ENCODE measurements at places on chromosomes 7 and 10. TPM values are rescaled to one million over a fixed set of nuclear protein-coding genes. Genes with fewer than 3 reads are reported as not detected.
A peak's percentile ranks its signal among the peaks of the same experiment; 100 is the strongest.

HELLS gene
- 2.3 TPM for total RNA-seq

SYT15 gene
- 3.2 TPM for total RNA-seq

CPVL gene
- total RNA-seq: 50.6 TPM

PTPN12 gene
- total RNA-seq: 45.6 TPM

MAGI2 gene
- 3.1 TPM for total RNA-seq

SEC24C gene
- total RNA-seq: 46.4 TPM

DNA sequence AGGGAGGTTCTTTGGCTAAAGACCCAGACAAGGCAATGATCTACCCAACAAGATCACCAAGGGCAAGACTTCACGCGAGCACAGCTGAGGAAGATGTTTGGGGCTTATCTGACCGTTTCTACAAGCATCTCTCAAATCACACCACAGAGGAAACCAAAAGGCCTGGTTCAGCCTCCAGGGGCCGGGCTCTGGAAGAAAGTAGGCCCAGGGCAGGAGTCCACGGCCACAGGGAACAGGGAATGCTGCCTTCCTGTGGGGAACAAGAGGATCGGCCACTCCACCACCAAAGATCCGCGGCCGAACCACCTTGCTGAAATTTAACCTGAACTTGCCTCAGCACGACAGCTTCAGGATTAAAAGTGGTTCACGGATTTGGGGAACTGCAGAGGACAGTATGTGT is 332.5 kb downstream of the PTPRN2 start:
- DNase-seq: no peak

DNA sequence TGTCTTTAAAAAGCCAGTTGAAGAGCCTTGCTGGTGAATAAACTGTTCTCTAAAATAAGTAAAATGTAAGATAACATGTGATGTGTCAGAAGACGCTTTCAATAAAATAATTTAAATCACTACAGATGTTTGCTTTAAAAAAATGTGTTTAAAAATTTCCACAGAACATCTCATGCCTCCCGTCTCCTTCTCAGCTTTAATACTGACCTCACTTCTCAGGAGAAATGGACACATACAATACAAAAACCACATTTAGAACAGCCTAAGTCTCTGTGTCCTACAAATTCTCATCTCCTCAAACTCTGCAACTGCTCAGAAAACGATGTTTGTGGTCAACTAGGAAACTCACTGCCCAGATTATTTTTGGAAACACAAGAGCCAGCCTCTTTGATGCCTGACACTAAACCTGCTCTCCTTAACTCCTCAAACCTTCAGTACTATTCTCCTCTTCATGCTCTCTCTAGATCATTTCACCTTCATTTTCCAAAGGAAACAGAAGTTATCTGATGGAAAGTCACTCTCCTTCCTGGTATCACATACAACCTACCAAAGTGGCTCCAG is 120.3 kb downstream of the ZNF438 start:
- no peak for DNase-seq

GRCh38 chr7:495761-496321 is 23.8 kb downstream of the PDGFA start:
- DNase-seq: peak; percentile 39

DNA sequence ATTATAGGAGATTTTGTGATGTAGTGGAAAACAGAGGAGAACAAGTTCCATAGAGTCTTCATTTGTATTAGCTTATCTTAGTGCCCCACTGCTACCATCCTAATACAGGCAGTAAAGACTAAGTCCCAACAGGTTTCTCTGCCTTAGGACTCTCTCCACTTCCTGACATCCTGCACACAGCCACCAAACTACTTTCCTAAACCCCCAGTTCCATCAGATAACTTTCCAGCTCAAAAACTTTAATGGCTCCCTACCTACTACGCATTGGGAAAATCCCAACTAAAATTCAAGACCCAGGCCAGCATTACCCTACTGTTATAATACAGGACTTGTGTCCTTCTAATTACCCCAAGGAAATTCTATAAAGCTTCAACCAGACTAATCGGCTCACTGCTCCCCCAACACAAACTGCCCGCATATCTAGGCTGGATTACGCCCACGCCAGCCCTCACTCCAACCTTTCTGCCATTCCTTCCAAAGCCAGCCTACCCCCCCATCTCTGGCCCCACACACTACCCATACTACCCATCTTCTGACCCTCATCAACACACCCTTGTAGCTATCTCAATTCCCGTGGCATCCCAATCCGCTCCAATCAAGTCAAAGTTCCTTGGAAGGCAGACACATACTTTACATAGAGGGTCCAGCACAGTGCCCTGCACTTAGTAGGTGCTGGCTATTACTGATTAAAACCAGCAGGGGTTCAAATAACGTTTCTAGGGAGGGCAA is 1.4 kb downstream of the IDE start:
- DNase-seq: no peak

- no peak for DNase-seq
Measured at GRCh38 chr10:58587676-58588075, 75.0 kb downstream of the BICC1 start.

DNA sequence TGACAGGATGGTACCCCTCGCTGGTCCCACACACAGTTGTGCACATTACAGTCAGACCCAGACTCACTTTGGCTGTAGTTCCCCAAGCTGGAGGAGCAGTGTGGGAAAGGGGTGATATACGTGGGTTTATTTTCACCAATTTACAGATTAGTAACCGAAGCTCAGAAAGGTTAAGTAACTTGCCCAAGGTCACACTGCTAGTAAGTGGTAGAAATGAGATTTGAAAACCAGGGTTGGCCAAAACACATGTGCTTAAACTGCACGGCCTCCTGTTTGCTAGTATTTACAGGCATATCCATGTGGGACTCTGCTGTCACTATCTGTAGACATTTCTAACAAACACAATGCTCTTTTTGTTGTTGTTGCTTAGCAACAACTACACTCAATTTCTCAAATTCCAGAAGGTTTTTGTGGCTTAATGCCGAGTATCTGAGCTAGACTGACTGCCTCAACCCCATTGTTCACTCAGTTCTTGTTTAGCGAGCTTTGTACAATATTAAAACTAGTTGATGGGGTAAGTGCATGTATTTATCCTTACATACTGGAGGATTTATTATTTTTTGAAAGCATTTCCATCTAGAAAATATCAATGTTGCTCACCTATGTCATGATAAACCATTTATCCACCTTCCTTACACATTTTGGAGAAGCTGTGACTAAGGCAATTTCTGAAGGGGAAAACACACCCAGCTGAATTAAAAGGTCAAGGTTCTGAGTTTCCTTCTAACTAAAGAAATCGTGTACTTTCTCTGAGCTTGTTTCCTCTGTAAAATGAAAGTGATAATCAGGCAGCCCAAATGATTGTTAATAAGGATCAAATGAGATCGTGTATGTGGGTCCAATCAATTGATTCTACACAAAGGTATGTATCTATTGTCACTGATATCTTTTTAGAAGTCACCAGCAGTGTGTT is 5.3 kb upstream of the TMEM139 start:
- DNase-seq: no peak

DNA sequence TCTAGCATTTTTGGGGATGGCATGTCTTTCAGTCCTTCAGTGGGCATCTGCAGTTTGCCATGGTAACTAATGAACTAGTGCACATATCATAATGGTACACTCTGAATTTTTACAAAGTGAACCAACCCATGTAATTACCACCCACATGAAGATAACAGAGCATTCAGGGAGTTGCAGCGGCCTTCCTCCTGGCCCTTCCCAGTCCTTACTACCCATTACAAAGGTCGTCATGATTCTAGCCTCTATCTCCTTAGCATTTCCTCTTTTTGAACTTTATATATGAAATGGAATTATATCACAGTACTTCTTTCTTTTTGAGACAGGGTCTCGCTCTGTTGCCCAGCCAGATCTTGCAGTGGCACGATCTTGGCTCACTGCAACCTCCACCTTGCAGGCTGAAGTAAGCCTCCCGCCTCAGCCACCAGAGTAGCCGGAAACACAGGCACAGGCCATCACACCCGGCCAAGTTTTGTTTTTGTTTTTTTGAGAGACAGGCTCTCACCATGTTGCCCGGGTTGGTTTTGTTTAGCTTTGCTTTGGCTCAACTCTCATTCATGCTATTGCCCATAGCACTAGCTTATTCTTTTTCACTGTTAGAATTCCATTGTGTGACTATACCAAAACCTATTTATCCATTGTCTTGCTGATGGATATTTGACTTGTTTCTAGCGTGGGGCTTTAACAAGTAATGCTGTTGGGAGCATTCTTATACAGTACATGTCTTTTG is 79.2 kb downstream of the APBB1IP start:
- no peak for DNase-seq

- peak; percentile 72 for DNase-seq
Measured at GRCh38 chr10:47287365-47287802, 12.6 kb upstream of the GDF10 start.

DNA sequence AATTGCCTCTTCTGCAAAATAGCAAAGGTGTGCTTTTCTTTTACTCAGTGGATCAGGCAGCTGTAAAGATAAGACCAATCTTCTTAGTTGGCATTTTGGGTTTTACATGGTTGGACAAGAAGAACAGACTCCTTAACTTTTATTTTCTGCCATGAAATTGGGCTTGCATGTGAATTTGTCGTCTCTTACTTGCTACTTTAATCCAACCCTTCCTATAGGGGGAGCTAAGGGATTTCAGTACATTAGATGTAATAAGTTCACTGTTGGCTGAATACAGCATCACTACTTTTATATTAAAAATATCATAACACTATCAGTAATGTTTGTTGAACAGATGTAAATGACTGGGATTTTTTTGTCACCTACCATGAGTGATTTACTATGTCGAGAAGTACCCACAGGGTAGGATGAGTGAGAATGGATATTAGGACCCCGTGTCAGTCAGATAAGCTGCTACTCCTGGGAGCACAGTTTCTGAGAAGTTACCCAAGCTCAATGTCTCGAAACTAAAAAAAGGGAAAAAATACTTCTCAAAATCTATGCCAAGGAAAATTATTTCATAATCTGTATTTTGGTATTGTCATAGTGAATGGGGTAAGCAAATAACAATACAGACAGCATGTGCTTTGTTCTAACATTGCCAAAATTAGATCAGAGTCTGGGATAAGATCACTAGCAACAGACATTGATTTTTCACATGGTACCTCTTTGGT is 127.4 kb upstream of the AGR3 start:
- no peak for DNase-seq

DNA sequence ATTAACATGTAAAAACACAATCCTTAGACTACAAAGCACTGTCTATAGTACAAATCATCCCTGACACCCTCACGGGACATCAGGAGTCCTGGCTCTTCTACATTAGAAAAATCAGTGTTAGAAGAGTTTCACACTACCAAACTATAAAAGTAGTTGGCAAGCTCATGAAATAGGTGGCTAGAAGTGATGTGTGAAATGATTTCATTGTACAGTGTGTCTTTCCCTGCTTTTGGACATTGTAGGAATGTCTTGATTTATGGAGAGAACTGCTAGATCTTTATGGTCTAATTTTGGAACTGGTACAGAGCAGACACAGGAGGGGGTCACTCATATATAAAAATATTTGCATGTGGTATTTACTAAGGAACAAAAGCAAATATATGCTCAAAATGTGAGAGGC is 33.2 kb downstream of the SEMA3A start:
- no peak for DNase-seq

- DNase-seq: peak; percentile 62
Measured at GRCh38 chr10:43229208-43230061, 37.4 kb downstream of the RASGEF1A start.

DNA sequence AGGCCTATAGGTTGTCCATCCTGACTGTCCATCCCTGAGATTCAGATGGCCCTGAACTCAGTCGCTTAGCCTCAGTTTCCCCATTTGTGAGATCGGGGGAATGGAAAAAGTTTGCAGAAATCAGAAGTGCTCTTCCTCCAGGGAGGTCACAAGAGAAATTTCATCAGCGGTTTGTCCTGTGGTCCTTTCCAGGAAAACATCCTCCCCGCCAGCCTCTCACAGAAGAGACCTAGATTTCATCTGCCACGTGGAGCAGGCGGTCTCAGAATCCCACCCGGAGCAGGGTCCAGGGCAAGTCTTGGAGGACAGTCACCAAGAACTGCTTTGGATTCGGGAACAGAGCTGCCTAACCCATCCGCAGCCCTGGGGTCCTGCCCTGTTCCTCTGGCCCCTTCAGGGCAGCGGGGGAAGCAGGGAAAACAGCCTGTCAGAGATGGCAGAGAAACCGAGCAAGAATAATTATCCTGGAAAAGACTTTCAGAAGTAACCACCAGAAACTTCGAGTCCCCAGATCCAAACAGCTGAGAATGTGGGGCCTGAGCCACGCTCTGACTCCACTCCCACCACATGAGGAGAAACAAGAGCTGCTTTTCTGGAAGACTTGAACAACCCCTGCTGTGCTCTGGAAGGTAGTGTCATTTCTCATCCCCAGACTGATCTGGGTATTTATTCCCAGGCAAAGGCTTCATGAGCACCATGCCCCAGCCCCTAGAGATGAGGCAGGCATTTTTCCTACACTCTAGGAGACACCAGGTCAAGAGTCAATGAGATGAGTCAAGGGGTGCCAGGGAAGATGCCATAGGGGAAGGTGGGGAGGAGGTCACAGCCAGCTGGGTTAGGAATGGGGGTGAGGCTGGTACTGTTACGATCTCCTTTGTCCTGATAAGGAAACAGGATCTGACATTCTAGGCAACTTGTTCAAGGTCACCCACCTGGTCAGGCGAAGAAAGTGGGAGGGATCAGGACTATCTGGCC is 1.1 kb upstream of the TNS3 start:
- no peak for DNase-seq

- no peak for DNase-seq
Measured at GRCh38 chr7:69180662-69181061, 417.6 kb upstream of the AUTS2 start.

- no peak for DNase-seq
Measured at GRCh38 chr7:108222236-108222892, 92.2 kb upstream of the LAMB4 start.
